ENCODE measurements at places on chromosomes 4 and X. TPM values are rescaled to one million over a fixed set of nuclear protein-coding genes. Genes with fewer than 3 reads are reported as not detected.

Gene DCAF8L1
- total RNA-seq, result not detected

DNA sequence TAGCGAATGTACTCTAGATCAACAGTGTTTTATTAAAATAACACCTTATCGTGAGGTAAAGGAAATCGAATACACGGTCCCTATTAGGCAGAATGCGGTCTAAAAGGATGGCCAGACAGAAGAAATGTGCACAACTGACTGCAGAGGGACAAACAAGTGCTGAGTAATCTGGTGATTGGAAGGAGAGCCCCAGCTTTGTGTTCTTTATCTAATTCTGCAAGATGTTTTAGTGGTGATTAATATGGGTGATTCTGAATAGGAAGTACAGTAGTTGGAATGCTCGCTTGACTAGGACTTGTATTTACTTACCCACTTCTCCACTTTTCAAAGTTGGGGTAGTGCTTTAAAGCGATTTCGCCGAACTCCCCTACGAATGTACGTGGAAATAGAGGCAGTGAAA lies 1.2 kb downstream of the WDR44 start:
- DNase-seq, result no peak

DNA sequence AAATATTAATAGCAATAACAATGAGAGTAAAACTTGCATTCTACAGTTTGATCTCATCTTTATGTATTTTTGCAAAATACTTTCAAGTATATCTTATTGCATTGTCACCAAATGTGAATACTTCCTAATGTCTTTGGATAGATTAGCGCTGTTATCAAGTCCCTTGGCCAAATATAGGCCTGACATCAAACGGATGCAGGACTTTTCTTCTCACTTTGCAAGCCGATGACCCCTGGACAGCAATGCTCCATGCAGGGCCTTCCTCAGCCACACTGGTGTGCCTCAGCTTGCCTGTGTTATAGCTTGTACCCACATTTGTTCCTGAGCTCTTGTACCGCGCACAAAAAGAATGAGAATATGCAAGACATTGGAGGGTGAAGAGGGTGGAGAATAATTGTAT lies 18.0 kb upstream of the NMU start:
- DNase-seq, result no peak

DNA sequence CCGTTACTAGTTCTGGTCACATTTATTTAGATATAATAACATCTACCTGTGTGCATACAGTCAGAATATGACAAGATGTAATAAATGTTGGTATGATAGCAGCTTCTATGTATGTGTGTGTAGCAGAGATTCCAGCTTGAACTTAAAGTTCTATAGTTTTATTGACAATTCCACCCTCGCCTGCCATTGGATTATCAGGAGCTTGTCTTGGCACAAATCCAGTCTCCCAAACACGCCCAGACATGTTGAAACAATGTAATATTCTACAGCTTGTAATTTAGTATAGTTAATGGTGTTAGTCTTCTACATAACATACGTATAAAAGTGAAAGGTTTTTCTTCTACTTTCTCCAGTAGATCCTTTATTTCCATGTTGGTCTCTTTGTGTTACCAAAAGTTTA lies 44.4 kb downstream of the BBS12 start:
- DNase-seq, result no peak

DNA sequence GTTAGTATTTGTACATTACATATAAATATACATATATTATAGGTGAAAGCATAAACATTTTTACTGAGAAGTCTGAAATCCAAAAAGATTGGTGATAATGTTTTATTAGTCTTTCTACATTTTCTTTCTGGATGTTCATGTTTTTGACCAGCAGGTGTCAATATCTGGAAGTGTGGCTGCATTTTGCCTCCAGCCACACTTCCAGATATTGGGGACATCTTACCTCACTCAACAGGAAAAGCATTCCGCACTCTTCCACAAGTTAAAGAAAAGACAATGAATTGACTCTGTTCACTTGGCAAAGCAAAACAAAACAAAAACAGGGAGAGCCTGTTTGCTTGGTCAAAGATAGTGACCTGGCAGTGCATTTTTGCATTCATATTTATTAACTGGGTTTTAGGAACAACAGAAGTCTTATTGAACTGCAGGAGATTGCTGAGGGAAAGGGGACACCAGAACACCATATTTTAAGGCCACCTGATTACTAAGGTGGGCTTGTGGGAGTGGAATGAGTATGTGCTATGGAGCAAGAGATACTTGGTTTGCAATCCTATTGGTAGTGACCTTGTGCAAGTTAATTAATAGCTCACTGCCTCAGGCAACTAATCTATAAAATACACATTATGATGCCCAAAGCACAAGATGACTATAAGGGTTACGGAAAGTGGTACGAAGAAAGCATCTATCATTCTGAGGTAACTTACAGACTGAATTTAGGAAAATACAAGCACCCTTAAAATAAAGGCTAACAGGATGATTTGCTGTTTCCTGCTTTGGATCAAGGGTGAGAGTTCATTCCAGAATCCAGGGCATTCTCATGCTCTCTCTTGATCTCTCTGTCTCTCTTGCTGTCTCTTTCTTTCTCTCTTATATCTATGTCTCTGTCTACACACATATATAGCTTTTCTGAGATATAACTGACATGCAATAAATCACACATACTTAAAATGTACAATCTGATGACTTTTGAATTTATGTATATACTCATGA lies 389.9 kb upstream of the EMCN start:
- no peak for DNase-seq

DNA sequence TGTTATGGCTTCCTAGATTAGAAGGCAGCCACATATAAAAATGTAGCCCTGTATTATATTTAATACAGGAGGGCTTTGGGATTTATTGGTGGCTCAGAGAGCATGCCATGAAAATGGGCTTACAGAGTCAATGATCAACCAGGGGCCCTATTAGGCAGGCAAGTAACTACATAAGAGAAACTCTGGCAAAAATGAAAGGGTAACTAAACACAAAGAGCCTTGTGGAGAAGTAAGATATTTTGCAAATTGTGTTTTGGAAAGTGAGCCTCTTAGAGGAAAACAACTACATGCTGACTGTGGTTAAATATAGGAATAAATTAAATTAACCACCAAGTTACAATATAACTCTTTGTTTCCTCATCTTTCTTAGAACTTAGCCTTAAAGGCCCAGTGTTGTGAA lies 5.5 kb downstream of the SAT1 start:
- DNase-seq, result no peak

DNA sequence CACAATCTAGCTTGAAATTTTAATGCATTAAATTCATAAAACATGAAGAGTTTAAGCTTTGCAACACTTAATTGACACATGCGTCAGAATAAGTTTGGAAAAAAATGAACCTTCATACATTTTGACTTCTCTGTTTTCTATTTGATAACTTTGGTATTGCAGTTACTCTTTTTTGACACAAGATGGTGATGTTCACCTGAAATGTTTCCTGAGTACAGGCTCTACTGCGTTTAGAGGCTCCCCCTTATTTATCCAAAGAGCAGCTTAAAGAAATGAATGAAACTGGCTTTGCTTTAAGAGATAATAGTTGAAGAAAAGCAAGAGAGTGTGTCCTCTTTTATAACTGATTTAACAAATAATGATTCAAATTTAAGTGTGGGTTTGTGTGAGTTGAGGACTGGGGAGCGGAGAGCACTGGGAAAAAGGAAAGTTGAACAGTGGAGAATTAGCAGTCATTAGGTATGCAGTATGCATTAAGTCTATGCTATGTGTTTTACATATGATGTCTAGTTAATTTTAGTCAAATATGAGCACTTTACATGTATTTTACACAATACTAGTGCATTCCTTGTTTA lies 180.6 kb upstream of the NUDT6 start:
- no peak for DNase-seq

Gene ADRA2C
- 56.4 TPM for total RNA-seq

DNA sequence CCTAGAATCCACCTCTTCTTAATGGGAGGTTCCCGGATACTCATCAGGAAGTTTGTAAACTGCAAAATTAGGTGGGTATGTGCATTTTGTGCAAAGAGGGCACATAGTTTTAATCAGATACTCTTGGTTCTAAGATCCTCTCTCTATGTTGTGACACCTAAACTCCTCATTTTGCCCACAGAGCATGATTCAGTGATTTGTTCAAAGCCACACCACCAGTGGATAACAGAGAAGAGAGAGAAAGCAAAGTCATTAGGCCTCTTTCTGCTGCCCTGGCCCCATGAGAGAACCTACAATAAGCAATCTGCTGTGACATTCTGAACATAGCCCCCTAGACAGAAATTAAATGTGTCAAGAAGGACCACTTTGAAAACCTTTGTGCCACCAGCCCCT lies 72.3 kb upstream of the STIM2 start:
- no peak for DNase-seq

DNA sequence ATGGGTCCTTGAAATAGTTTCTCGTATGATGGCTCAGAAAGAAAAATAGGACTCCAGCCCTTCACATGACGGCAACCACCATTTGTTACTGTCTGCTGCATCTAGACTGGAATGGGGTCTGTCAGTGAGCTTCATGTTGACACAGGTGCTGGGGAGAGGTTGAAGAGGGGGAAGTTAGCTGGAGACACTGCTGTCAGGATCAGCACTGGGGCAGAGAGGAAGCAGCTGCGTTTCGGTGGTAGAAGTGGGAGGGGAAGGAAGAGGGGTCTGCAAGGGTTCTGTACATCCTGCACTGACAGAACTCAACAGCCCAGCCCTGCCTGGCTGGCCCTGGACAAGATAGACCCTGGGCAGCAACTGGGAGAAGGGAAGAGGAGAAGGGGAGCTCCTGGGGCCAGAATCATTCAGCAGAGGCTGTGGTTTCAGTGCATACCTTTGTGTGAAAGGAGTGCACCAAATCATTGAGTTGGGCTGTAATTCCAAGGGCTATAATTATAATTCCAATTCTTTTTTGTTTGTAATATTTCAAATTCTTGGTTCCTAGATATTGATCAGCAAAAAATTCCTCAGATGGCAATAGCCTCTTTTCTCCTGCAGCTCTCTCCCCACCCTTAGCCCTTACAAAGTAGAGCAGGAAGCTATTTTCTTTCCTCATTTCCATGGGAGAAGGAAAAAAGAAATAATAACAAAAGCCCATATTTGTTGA lies 119.4 kb upstream of the C1GALT1C1 start:
- no peak for DNase-seq

Gene STOX2
- total RNA-seq, result 6.9 TPM

Gene CCDC110
- total RNA-seq, result 6.6 TPM

DNA sequence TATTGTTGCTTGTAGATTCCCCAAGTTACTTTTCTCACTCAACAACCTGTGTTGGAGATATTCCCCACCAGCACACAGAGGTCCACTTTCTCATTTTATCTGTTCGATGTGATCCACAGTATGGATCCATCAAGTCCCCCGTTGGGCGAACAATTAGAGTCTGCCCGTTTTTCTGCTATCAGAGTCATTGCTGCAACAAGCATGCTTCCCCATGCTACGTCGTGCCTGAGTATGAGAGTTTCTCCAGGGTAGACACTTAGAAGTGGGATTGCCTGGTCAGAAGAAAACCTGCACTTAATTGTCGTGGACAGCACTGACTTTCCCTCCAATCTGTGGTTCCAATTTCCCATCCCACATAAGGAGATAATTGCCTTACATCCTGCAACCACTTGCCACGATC lies 62.7 kb upstream of the SHOX start:
- no peak for DNase-seq

Gene CFI
- total RNA-seq, result 21.1 TPM

DNA sequence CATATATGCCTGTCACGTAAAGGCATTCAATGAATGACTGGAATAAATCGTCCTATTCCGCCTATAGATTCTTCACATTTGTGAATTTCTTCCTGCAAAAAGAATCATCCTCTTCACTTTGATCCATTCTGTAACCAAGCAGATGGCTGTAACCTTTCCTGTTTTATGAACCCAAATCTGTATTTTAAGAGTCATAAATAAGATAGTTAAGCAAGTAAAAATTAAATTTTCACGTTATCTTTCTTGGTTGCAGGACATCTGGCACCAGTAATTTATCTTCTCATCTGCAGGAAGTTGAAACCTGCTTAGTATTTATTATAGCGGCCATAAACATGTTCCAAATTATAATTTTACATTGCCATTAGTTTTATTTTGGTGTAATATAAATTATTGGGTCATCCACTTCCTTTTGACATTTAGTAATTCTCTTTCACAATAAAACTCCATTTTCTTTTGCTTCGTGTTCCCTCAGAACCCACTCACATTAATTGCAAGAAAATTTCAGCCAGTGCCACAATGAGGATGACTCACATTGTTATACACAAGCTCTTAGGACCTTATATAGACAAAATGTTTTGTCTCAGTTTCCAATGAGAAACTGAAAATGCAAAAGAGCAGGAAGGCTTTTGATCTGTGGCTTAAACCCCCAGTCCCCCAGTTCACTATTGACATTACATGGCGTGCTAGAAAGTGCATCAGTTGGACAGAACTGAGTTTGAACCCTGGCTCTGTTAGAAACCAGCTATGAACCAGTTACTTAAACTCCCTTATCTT lies 51.1 kb downstream of the TMEM156 start:
- DNase-seq, result no peak

DNA sequence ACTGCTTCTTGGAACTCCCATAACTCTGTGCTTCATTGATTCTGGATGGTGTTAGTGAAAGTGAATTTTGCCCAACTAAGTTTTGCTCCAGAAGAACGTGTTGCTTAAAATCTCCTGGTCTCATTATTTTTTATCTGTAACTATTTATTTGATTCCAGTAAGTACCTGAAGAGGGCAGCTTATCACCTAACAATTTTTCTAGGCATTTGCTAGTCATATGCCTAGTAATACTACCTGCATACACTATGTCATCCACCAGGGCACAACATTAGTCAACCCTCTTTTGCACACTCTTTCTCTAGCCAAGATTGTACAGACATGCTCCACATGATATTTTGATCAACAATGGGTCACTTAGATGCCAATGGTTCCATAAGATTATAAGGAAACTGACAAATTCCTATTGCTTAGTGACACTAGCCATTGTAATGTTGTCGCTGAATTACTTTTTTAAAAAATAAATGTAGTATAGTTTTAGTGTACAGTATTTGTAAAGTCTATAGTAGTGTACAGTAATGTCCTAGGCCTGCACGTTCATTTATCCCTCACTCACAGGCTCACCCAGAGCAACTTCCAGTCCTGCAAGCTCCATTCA lies 499.9 kb upstream of the AADAT start:
- no peak for DNase-seq

- DNase-seq, result no peak
Observed at GRCh38 chrX:115339441-115340025, 50.0 kb downstream of the LUZP4 start.

- no peak for DNase-seq
Observed at GRCh38 chr4:3401436-3402171, 40.2 kb upstream of the HGFAC start.

- DNase-seq, result no peak
Observed at GRCh38 chr4:100022792-100023222, 72.7 kb upstream of the H2AZ1 start.

Gene ANXA10
- total RNA-seq, result not detected

DNA sequence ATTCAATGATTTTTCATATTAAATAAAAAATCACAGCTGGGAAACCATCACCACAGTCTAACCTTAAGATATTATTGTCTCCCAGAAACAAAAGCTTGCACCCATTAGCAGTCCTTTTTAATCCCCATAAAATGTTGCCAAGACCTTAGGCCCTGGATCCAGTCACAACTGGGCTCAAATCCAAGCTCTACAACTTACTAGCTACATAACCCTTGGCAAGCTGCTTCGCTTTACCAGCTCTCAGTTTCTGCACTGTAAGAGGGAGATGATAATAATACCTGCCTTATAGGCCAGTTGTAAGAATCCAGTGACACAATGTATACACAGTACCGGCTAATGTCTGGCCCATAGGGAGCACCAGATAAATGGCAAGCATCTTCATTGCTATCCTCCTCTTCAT lies 400.9 kb upstream of the FGF13 start:
- DNase-seq, result no peak

Gene FRMD7
- 0.19 TPM for total RNA-seq

Gene PGRMC1
- total RNA-seq, result 126 TPM

Gene HTRA3
- 14.9 TPM for total RNA-seq

- no peak for DNase-seq
Observed at GRCh38 chr4:107640878-107641277, 79.2 kb downstream of the PAPSS1 start.
